SIG-M5 (cell line): ENCODE measurements at places on chromosomes 11 and 22.

DNA sequence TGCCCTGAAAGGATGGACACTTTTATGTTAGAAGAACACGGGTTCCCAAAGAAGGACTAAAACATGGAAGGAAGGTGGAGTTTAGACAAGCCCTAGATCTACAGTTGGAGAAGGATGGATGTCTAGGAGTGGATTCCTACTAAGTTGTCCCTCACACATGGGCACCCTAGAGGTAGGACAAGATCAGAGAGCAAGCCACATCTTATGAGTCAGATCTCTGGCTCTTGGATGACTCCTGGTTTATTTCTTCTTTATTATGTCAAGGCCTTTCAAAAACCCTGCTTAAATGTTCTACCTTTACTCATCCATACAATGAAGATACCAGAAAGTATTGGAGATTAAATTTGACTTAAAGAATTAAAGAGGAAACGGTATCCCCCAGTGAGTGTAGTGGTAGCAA lies 34.4 kb downstream of the PRCP start:
- DNase-seq = no peak

- no peak for DNase-seq
These were observed 76.8 kb downstream of the SC5D start for GRCh38 chr11:121369366-121369765.

DNA sequence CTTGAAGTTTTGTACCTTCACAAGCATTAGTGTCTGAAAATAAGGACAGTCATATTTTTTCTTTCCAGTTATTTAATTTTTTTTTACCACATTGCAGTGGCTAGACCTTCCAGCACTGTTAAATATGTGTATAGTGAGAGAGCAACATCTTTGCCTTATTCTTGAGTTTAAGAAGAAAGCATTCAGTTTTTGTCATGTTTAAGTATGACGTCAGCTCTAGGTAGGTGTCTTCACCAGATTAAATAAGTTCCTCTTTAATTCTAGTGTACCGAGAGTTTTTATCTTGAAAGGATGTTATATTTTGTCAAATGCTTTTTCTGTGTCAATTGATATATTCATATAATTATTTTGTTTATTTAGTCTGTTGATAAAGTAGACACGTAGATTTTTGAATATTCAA lies 258.8 kb downstream of the FAM181B start:
- no peak for DNase-seq

DNA sequence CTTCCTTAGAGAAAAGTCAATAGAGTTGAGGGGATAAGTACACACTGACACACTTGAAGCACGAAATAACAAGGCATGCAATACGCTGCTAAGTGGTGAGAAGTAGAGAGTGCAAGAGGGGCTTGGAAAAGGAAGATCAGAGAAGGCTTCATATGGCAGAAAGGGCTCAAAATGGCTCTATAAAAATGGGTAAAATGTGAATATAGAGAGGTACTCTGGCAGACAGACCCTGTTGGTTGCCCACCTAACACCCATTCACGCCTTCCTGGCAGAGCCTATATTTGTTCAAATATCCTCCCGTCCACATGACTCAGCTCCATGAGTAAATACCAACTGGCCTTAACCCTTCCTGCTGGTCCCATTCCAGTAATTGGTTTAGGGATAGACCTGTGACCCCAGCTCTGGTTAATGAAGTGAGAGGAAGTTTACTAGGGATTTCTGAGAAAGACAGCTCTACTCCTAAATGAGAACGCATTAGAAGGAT lies 38.9 kb upstream of the CCDC34 start:
- no peak for DNase-seq
